ENCODE measurements at places on chromosomes 6 and 20.

DNA sequence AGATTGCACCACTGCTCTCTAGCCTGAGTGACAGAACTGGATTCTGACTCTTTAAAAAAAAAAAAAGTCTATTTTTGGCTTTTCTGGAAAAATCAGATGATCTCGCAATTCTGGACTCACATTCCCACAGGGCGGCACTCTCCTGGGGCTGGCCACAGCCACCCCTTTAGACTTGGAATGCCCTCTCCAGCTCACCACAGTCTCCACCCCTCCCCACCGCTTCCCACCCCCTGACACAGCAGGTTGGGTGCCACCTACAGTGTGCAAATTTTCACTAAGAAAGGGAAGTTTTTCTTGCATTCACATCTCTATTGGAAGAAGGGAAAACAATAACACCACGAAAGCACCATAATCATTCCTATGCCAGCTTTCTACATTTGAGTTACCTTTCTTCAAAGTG is 15.4 kb downstream of the PDRG1 start:
- no peak for DNase-seq

DNA sequence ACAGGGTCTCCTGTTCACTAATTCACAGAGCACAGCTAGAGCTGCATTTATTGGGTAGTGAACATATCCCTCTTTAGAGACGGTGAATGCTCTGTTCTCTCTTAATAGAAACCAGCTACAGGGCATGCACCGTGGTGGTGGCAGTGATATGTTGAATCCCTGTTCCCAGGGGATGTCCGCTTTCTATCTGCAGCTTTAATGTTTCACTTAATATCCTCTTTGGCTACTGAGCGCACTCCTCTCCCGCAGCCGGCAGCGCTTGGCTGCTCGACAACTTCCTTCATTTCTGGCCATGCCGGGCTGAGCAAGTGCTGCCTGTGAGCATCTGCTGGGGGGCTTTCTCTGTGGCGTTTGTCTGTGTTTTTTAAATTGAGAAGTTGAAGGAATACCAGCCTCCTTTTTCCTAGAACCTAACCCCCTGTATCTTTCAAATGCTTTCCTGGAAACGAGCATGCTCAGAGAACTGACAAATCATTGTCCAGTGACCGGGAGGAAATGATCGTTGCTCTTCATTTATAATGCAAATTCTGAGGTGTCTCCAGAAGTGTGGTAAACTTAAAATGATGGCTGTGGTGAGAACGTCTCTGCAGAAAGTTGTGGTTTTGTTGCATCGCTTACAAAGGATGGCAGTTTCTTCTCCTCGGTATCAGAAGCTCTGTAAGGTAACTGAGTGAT is 297.9 kb downstream of the UTRN start:
- DNase-seq, result no peak

- DNase-seq, result no peak
Measured at GRCh38 chr6:155103816-155104366, 108.8 kb downstream of the TIAM2 start.

DNA sequence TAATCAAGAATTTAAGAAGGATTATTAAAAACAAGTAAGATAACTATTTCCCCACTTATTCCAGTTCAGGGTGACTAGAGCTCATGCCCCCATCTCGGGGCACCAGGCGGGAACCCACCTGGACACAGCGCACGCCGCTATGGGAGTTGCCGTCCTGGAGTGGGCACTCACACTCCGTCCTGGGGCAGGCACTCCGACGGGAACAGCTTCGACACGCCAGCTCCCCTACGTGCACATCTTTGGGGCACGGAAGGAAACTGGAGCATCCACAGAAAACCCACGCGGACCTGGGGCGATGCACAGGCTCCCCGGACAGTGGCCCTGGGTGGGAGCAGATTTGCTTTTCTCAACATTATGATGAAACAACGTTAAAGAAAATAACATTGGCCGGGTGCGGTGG is 52.0 kb upstream of the GATA5 start:
- no peak for DNase-seq

DNA sequence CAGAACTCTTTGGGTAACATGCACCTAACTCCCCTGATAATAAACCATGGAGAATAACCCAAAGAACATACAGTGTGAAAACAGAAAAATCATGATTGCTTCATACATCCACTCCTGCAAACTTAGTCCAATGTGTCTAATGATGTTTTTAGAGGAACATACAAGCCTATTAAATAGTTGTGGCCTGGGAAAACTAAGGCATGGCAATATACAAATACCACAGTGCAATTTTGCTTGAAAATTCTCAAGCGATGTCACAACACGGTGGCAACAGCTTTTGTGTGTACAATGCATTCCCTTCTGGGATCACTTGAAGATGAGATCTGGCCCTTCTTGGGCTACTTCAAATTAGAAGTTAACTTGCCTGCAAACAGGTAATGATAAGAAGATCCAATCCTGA is 16.7 kb downstream of the MAP3K5 start:
- DNase-seq, result no peak

- no peak for DNase-seq
Measured at GRCh38 chr20:55166063-55166462, 690.7 kb downstream of the DOK5 start.

DNA sequence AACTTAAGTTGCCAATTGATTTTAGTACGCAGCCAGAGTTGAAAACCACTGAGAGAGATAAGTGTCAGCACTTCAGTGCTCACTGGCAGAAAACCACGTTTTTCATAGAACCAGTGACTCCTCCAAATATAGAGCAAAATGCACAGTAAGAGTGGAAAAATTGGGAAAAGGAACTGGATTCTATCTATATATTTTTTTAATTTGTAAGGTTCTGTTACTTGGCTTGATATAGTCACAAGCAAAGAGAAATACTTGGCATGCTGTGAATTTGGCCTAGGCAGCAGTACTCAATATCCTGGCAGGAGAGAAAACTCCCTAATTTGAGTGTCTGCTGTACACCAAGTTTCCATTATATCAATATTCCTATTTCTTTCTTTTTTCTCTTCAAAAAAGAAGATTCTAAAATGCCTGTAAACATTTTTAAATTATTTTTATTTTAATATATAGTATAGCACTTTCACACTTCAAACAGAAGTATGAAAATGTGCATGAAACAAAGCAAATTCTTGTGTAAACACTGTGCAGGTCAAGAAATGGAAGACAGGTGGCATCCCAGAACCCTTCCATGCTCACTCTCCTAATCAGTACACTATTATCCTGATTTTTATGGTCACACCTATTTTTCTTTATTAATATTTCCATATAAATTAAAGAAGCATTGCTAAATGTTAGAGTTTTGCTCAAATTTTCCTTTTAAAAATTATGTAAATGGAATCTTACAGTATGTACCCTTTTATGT is 561.8 kb upstream of the RNF217 start:
- DNase-seq, result no peak

GRCh38 chr6:93992976-93993375 is 573.6 kb upstream of the EPHA7 start:
- no peak for DNase-seq

- no peak for DNase-seq
Measured at GRCh38 chr6:111936718-111937117, 63.5 kb upstream of the FYN start.

- DNase-seq, result no peak
Measured at GRCh38 chr6:125300992-125301434, 754 bp downstream of the HDDC2 start.

Measured in cortex of kidney (tissue), 1 donor.